ENCODE measurements at places on chromosomes 13 and 19.

DNA sequence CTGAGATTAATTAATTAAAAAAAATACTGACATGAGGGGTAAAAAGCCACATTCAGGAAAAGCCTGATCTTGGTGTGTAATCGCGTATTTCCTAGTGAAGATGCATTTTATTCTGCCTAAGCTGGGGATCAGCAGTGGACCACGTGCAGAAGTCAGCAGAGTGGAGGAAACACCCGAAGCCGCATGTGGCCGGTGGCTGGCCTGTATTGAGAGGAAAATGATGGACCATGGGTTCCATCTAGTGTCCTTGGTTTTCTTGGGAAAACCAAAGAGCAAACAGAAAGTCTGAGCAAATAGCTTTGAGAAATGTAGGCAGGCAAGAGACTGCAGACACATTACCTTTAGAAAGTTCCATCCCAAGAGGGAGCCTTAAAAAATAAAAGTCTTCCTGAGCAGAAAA lies 23.7 kb upstream of the SHISA2 start:
- no peak for DNase-seq

DNA sequence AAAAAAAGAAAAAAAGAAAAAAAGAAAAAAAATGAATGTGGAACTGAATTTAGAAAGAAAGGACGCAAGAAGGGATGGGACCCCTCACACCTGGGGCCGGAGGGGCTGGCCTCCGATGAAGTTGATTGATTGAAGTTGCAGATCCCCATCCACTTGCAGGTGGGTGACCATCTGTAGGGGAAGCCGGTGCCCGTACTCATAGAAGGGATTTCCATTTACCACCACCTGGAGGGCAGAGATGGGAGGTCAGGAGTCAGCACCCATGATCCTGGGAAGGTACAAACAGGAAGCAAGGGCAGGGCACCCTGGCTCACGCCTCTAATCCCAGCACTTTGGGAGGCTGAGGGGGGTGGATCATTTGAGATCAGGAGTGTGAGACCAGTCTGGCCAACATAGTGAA lies 6.4 kb downstream of the LGALS4 start:
- DNase-seq: no peak

DNA sequence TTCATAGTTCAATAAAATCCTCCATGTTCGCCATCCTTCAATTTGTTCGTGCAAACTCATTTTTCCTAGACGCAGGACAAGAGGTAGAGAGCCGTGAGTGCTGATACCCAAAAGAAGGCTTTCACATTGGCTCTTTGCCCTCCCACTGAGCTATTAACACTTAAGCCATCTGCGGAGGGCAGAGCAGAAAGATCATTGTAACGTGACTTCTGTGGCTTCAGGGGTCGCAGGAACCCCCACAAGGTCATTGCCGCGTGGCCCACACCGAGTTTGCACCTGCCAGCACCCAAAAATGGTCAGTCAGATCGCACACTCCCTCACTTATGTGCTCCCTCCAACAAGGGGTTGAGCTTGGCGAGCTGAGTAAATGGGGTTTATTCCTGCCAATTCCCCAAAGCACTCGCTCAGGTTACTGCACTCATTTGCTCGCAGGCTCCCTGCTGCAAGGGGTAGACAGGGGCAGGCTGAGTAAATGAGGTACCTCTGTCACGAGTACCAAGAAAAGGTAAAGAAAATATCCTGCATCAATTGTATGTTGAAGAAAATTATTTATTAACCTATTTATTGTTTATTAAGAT lies 144.1 kb downstream of the PRR20E start:
- DNase-seq: no peak

DNA sequence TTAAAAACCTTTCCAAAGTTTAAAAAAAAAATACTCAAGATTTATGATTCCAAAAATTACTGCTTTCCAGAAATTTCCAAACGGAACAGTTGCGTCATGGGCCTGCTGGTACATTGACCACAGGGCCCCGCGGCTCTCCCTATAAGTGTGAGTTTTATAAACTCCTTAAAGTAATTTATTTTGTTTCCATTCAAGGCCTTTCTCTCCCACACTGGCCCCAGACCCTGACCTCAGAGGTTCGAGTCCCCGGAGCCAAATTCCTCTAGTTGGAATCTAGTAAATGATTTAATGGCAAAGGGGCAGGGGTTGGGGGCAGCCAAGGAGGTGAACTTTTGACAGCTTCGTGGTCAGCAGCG lies 97.5 kb downstream of the INSR start:
- no peak for DNase-seq

DNA sequence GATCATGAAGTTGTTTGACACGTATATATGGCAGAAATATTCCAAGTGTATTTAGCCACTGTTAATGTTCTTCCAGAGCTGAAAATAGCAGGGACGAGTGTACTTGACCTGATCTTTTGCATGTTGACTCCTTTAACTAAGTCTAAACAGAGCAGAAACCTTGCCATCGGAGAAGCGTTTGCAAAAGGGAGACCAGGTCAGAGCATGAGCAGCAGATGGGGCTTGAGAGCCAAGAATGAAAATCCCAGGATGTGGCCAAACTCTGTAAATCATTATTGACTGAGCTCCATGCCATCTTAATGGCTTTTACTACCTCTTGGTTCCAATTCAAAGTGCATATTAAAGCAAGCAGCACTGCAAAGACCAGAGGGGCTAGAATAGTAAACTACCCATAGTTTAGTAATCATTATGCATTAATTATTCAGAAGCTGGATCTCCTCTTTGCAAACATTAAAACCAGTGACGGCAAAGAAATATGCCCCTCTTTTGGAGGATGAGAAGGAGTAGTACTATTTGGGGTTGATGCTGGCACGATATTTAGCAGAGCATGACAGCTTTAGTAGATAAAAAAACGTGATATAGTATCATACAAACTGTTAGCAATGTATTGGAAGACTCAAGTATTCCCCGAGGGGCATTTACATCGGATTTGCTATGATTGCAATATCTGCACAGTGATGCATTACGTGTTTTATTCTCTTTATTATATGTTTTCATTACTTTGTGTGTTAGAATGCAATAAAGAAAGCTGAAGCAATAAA lies 55.7 kb downstream of the FAM216B start:
- DNase-seq: peak; percentile 9

DNA sequence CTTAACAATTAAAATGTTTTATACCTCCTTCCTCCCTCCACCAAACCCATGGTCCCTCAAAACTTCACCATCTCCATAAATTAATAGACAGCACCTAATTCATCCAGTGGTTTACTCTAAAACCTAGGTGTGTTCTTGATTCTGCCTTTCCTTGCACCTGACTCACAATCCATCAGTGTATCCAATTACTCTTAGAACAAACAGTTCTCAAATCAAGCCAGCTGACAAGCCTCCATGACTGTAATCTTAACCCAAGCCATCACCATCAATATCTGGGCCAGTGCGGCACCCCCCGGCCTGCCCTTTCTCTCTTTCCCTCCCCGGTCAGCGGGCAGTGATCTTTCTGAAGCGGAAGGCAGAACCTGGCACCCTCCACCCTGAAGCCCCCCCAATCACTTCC lies 75.6 kb downstream of the TNFRSF19 start:
- DNase-seq: no peak

DNA sequence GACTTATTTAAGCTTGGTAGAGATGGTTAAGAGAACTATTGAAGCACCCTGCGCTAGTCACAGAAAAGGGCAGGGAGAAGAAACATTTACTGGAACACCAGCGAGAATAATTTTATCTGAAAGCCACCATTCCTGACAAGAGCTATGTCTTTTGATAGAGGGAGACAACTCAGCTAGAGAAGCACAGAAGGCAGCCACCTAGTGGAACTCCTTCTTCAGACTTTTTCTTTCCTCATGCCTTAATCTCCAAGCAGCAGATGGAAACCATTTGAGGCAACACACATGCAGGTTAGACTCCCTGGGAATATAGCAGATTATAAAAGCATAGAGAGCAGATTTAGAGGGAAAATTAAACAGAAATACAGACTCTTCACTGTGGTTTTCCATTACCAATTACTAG lies 813.4 kb downstream of the SLITRK6 start:
- no peak for DNase-seq

Measured in NCI-H187 (cell line).